IPS-NIHi11 (cell line): ENCODE measurements at places on chromosomes 6 and 20.

- DNase-seq: no peak
Measured at GRCh38 chr6:3607599-3607998, 143.9 kb downstream of the PXDC1 start.

GRCh38 chr6:3318226-3318625 is 59.5 kb downstream of the PSMG4 start:
- DNase-seq: no peak

DNA sequence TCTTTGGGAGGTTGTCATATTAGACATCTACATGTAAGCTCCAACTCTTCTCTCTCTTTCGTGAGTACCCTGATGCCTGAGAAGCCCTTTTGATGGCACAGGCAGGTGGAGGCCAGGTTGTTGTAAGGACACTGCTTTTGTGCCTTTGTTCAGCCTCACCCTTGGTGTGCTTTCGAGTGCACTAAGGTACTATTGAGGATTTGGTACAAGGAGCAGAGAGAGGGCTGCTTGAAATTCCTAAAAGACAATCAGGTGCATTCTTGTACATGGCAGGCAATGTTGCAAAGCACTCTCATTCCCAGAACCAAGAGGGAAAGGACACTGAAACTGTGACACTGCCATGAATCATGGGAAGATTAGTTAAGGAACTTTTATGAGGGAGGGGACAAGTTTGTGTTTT is 19.1 kb downstream of the BMP2 start:
- no peak for DNase-seq

GRCh38 chr6:114292431-114292830 is 50.4 kb downstream of the HS3ST5 start:
- DNase-seq: no peak
